ENCODE measurements at places on chromosomes 5 and 9.

GRCh38 chr5:172171118-172171517, 16.9 kb downstream of the STK10 start:
- no peak for DNase-seq

DNA sequence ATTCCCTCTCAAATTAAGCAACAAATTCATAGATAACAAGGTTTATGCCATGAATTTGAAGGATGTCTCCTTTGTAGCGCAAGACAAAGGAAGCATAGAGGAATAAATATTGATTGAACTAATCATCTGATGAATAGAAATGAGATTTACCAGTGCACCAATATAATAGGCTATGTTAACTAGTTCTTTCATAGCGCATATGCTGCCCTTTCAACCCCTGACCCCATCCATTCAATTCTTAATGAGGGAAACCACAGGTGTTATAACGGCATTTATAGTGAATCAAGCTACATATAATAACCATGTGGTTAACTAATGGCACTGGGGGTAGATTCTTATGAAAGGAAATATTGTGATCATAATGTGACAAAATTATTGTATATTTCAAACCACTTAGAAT, 6.5 kb downstream of the RORB start:
- no peak for DNase-seq

GRCh38 chr5:91491229-91491628, 108.1 kb upstream of the ARRDC3 start:
- no peak for DNase-seq

GRCh38 chr5:133845271-133845670, 123.2 kb downstream of the C5orf15 start:
- no peak for DNase-seq

GRCh38 chr5:179284751-179285631, 60.3 kb downstream of the ADAMTS2 start:
- no peak for DNase-seq

DNA sequence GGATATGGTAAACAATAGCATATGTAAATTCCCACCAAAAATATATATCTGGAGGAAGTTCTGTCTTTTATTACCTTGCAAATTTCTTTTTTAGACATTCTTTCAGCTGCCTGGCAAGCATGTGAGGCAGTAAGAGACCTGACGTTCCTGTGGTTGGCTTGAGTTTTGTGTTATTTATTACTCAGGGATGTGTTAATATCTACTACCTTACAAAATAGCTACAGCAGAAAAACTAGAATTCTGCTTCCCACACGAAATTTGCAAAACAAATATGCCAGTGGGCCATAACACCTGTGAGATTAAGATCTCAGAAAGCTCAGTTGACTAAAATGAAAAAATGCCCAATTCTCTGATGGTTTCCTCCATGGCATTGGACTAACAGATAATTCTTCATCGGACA, 274.2 kb downstream of the TMEM167A start:
- peak; percentile 85 for DNase-seq

DNA sequence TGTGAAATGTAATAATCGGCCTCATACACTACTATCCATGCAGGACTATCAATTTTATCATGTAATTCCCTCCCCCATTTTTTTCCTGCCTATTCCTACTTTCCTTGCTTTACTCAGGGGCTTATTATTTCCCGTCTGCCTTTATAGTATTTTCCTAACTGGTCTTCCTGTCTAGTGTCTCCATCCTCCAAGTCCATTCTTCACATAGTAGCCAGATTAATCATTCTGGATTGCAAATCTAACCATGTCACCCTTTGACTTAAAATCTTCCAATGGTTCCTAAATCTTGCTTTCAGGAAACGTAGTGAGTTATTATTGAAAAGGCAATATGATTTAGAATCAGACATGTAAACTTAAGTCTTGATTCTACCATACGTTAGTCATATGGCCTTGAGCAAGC, 307.4 kb upstream of the HAPLN1 start:
- DNase-seq, result no peak

DNA sequence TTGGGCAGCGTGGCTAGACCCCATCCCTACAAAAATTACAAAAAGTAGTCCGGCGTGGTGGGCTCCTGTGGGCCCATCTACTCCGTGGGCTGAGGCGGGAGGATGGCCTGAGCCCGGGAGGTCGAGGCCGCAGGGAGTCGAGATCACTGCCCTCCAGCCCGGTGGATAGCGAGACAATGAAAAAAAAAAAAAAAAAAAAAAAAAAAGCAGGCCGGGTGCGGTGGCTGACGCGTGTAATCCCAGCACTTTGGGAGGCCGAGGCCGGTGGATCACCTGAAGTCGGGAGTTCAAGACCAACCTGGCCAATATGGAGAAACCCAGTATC, 110.5 kb upstream of the LPCAT1 start:
- no peak for DNase-seq

GRCh38 chr9:10899509-10899908, 286.7 kb upstream of the PTPRD start:
- no peak for DNase-seq

- no peak for DNase-seq
Measured at GRCh38 chr5:139684881-139685749, 37.0 kb downstream of the CXXC5 start.

- no peak for DNase-seq
Measured at GRCh38 chr5:134110382-134110781, 4.1 kb upstream of the TCF7 start.

DNA sequence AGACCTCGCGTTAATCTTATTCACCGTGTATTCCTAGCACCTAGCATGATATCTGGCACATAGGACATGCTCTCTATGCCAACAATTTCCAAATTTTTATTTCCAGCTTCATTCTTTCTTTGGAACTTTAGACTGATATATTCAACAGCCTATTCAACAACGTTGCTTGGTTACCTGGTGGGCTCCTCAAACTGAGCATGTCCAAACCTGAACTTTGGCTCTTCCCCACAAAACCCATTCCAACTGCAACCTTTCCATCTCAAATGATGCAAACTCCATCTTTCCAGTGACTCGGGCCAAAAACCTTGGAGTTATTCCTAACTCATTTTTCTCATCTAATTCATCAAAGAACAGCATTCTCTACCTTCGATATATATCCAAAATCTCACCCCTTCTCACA, 525.2 kb downstream of the AGTPBP1 start:
- no peak for DNase-seq

- DNase-seq, result no peak
Measured at GRCh38 chr5:154015071-154015693, 23.5 kb downstream of the FAM114A2 start.

- DNase-seq, result no peak
Measured at GRCh38 chr9:121996783-121997182, 96.3 kb downstream of the TTLL11 start.

DNA sequence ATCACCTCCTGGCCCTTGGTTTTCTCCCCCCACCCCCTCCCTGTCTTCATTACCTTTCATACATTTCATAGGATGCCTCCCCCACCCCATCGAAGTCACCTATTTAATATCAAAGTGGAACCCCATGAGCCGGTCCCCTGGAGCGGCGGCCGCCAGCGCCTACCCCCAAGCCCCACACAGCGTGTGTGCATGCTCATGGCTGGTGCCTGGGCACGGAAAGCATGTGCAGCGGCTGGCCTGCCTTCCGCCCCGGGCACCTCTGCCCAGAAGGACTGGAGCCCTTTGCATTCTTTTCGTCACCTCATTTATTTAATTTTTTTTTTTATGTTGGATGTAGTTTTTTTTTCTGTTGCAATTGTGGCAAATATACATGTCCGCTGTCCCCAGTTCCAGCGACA, 116.2 kb downstream of the WNK2 start:
- no peak for DNase-seq

DNA sequence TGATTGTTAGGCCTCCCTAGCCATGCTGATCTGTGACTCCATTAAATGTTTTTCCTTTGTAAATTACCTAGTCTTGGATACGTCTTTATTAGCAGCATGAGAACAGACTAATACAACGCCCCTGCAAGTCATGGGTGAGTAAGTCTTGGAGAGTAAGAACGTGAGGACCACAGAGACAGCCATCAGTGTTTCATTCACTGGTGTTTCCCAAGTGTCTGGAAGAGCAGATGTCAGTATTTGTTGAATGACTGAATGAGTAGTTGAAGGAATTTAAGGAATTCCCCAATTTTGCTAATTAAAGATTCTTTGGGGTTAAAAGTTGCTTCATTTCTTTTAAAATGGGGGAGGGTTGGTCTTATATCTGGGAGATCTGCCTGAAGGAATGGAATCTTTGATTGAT, 178.8 kb downstream of the TRIO start:
- no peak for DNase-seq

DNA sequence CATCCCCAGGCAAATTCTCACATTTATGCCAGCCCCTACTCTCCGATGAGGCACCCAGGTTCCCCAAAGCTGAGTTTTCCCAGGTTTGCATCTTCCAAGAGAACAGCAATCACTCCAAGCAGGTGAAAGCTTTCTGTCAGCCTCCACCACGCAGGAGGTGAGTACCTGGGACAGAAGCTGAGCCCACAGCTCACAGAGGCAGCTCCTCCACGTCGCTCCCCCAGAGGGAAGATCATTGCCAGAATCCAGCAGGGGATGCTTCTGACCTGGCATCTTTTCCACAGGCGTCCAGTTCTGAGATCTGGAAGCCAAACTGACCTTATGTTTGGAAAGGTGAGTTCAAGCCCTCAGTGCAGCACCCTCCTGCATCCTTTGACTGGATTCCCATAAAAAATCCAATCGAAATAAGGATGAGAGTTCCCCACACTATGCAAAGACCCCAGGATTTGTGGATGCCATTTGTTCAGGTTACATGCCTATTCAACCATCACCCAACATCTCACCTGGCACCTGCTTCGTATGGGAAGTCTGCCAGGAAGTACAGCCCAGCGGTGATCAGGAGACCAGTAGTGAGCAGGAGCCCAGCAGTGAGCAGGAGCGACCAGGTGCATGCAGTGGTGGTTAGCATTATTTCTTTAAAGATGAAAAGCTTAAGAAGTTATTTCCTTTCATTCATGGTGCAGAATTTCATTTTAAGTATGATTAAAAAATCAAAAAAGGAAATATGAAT, 47.4 kb upstream of the OLFM1 start:
- no peak for DNase-seq

DNA sequence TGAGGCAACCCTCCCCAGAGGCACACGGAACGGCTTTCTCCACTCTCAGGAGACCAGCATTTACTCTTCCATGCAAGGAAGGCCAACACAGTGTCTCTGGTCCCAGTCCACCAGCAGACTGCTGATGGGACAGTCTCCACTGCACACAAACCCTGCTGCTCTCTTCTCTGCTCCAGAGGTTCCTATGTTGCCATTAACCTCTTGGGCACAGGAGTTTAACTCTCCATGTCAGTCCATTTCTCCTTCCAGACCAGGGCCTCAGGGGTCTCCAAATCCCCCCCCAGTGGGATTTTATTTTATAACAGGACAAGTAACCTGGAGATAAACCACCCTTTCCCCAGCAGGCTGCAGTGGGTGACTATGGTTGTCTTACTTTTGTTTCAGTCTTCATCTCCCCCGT, 452.5 kb downstream of the GADD45G start:
- no peak for DNase-seq

DNA sequence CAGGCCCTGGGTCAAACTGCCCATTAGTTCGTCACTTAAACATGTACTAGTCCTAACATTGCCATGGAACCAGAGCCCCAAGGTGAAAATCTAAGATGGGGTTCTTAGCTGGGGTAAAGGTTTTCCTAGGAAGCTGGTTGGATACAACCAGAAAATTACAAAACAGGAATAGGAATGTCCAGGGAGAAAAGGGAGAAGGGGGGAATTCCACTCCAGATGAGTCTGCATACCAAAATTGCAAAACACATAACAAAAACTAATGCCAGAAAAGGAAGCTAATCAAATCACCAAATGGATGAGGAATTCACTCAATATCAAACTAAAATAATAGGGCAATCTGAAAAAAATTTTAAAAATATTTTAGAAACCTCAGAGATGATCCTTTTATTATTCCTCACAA, 396.2 kb downstream of the EFNA5 start:
- DNase-seq, result no peak

DNA sequence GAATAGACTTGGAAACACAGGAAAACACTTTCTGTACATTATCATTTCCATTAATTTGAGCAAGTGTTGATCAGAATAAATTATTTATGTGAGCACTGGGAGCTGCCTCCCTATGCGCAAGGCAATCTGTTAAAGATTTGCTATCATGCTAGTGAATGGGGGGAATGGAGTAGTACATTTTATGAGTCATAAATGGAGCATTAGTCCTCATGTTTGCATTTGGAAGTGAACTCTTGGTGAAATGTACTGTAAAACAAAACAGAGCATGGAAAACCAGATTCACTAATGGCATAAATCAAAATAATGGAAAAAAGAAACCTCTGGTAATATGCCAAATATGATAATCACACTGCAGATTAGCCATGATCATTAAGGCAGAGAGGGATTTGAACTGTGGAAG, 40.5 kb upstream of the TMC1 start:
- no peak for DNase-seq

GRCh38 chr5:62306323-62306895, 403 bp downstream of the KIF2A start:
- peak; percentile 46 for DNase-seq
